ENCODE measurements at places on chromosomes 5 and 9. TPM values are rescaled to one million over a fixed set of nuclear protein-coding genes. Genes with fewer than 3 reads are reported as not detected.

Gene FOXD4L6
- not detected for total RNA-seq

DNA sequence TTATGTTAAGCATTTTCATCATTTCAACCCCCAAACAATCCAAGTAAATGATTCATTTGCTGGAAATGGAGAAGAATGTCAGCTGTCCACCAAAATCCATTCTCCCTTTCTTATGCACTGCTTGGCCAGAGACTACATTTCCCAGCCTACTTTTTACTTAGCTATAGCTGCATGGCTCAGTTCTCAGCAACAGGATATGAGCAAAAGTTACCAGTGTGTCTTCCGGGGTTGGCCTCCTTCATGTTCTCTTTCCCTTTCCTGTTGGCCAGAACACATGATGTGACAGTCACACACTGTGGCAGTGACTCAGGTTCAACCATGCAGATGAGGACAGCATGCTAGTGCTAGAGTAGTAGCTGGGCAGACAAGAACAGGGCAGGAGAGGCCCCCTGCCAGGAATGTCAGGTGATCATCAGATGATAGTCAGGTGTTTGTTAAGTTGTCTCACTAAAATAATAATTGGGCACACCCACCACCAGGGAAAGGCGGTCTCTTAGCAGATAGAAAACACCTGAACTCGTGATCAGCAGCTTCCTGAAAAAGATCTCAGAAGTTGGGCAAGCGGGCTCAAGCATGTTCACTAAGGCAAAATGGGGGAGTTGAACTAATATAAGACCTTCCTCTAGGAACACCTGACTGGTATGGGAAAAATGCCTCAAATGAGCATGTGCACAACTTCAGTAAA lies 12.2 kb downstream of the GPR150 start:
- H3K4me3 ChIP-seq = no peak overlapping the region
- peaks cover 12% of the 10 kb centered on the region for H3K4me1 ChIP-seq
- H3K27me3 ChIP-seq = no peaks in the 10 kb centered on the region
- no peak for DNase-seq
- H3K27ac ChIP-seq = no peak overlapping the region

- H3K27ac ChIP-seq = no peak overlapping the region
- H3K36me3 ChIP-seq = no peaks in the 10 kb centered on the region
- no peaks in the 10 kb centered on the region for H3K27me3 ChIP-seq
Measured at GRCh38 chr5:125227333-125228095, 481.1 kb upstream of the ZNF608 start.

Gene PCDHB13
- 1.8 TPM for total RNA-seq

DNA sequence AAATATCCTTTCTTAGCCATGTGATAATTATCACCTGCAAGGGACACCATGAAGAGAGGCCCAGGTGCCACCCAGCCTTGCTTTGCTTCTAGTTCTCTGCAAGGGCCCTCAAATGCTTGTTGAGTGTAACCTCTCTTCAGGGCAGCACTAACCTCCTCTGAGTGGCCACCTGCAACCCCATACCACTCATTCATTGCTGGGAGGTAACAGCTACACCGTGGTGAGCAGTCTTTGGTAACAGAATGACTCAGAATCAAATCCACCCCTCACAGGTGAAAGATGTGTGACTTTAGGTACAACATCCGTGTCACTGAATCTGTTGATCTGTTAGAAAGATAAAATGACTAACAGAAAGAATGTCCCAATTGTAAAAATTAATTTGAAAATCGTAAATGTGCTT lies 365.1 kb upstream of the TRPC7 start:
- H3K4me1 ChIP-seq = no peaks in the 10 kb centered on the region
- DNase-seq = no peak
- no peaks in the 10 kb centered on the region for H3K36me3 ChIP-seq
- H3K4me3 ChIP-seq = no peak overlapping the region
- no peak overlapping the region for H3K27ac ChIP-seq

Gene SLC34A3
- not detected for total RNA-seq

- H3K4me3 ChIP-seq = no peak overlapping the region
- no peaks in the 10 kb centered on the region for H3K4me1 ChIP-seq
- no peak for DNase-seq
- no peaks in the 10 kb centered on the region for H3K36me3 ChIP-seq
- H3K27me3 ChIP-seq = peaks cover 15% of the 10 kb centered on the region
Measured at GRCh38 chr5:173352366-173353349, 24.4 kb upstream of the STC2 start.

DNA sequence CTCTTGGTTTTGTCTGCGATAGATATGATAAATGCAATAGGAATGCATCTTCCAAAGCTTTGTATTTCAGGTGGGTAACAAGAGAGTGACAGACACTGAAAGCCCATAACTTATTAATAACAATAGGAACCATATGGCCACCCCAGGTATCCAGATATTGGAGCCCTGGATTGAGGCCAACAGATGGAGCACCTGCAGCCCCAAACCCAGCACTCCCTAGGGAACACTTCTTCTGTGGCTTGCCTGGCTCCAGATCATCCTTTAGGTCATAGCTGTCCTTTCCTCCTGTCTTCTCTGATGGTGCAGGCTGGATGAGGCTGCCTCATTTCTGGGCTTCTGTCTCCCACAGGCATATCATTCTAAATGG lies 5.0 kb upstream of the IL3 start:
- H3K4me3 ChIP-seq = no peak overlapping the region
- no peaks in the 10 kb centered on the region for H3K27me3 ChIP-seq
- no peaks in the 10 kb centered on the region for H3K36me3 ChIP-seq
- no peak overlapping the region for H3K27ac ChIP-seq
- DNase-seq = no peak
- no peaks in the 10 kb centered on the region for H3K4me1 ChIP-seq

Gene FBLL1
- total RNA-seq = not detected

Gene UBAC1
- total RNA-seq = 28.5 TPM

- no peaks in the 10 kb centered on the region for H3K4me1 ChIP-seq
- no peak for DNase-seq
- H3K27ac ChIP-seq = no peak overlapping the region
- no peak overlapping the region for H3K4me3 ChIP-seq
- no peaks in the 10 kb centered on the region for H3K36me3 ChIP-seq
Measured at GRCh38 chr5:77192441-77193050, 17.9 kb upstream of the PDE8B start.

- peak overlapping the region; percentile 51 for H3K27ac ChIP-seq
- peak; percentile 76 for DNase-seq
- no peaks in the 10 kb centered on the region for H3K36me3 ChIP-seq
- peak overlapping the region; percentile 34 for H3K4me3 ChIP-seq
- H3K4me1 ChIP-seq = peaks cover 21% of the 10 kb centered on the region
Measured at GRCh38 chr9:133238851-133239532, 29.9 kb upstream of the OBP2B start.

Gene C5orf52
- not detected for total RNA-seq

GRCh38 chr5:31898036-31898632 lies 259.2 kb downstream of the PDZD2 start:
- no peak for DNase-seq
- no peaks in the 10 kb centered on the region for H3K4me1 ChIP-seq
- no peaks in the 10 kb centered on the region for H3K27me3 ChIP-seq

Gene C5orf47
- total RNA-seq = not detected

Gene HAUS6
- 13.8 TPM for total RNA-seq

DNA sequence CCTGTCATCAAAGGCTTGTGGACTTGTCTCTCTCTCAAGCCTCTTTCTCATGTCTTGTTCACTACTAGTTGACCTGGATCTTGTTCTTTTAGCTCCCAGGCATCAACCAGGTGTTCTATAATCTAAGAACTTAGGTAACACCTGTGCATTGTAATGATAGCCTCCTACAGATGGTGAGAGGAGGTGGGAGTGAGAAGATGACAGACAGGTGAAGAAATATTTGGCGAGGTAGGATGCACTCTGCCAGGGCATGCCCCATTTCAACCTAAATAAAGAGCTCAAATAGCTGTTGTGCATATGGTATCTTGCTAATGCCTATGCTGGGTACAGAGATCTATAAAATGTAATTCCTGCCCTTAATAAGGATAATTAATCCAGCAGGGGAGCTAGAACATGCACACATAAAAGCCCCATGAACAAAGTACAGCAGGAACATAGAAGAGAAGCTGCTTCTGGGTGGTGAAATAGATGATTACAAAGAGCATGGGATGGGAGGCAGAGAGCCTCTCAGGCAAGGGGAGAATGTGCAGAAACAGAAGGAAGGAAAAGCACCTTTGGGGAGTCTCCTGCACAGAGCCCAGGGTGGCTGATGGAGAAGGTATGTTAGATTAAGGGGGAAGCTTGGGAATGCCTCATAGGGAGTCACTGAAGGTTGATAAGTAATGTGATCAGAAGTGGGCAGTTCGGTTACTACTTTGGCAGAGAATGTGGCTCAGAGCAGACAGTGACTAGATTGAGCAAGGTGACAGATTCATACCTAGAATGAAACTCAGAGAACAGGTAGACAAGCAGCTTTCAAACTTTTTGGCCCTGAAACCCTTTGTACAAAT lies 28.0 kb upstream of the PLIN2 start:
- no peaks in the 10 kb centered on the region for H3K27me3 ChIP-seq
- H3K4me3 ChIP-seq = no peak overlapping the region
- no peak for DNase-seq
- no peak overlapping the region for H3K27ac ChIP-seq
- H3K4me1 ChIP-seq = no peaks in the 10 kb centered on the region

- peak; percentile 55 for DNase-seq
- no peaks in the 10 kb centered on the region for H3K36me3 ChIP-seq
- H3K4me1 ChIP-seq = peaks cover 26% of the 10 kb centered on the region
- no peak within 1 kb of the TSS for H3K27ac ChIP-seq
- peaks cover 88% of the 10 kb centered on the region for H3K27me3 ChIP-seq
Measured at GRCh38 chr5:73448463-73449136, at the start of gene FOXD1. Gene FOXD1 (minus strand): TSS chr5:73448777. CDS start chr5:73448362, 415 bp downstream.

Gene FAM221B
- not detected for total RNA-seq

DNA sequence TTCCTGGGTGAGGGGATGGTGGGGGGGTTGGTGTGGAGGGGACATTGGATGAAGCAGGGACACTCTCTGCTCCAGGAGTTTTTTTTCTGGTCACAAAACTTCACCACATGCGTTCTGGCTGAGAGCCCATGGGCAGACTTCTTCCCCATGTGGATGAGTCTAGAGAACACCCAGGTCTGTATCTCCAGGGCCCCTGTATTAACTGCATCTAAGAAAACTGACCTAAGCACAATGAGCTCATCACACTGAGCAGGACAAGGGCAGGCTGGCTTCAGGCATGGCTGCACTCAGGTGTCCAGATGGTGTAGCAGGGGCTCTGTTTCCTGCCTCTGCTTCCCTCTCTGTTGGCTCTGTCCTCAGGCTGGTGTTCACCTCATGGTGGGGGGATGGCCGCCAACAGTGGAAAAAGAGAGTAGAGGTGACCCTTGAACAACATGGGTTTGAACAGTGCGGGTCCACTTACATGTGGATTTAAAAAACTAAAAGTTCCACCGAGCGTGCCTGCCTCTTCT lies 85.3 kb upstream of the STC2 start:
- no peak for DNase-seq
- H3K36me3 ChIP-seq = no peaks in the 10 kb centered on the region
- H3K27me3 ChIP-seq = peaks cover 4% of the 10 kb centered on the region
- no peak overlapping the region for H3K27ac ChIP-seq

DNA sequence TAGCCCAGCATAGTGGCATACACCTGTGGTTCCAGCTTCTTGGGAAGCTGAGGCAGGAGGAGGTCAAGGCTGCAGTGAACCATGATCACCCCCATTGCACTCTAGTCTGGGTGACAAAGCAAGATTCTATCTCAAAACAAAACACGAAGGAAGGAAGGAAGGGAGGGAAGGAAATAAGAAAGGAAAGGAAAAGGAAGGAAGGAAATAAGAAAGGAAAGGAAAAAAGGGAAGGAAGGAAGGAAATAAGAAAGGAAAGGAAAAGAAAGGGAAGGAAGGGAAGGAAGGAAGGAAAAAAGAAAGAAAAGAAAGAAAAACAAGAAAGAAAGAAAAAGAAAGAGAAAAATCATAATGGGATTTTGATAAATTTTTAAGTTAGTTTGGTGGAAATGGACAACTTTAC lies 3.1 kb upstream of the STX17 start:
- H3K36me3 ChIP-seq = no peaks in the 10 kb centered on the region
- H3K4me1 ChIP-seq = peaks cover 21% of the 10 kb centered on the region
- H3K27me3 ChIP-seq = no peaks in the 10 kb centered on the region

DNA sequence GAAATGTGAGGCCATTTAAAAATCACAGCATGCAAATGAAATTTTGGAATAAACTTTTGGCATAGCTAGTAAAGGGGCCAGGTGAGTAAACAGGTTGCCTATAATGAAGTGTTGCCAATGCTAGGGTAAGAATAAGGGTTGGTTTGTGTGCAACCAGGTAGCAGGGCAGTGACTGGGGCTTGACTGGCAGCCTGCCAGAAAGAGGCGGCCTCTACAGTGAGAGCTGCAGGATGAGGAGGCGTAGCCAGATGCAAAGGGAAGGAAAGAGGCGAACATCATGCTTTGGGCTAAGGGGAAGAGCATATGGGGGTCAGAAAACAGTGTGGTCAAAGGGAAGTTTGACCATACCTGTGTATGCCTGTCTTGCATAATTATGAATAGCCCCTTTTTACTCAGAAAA lies 70.6 kb downstream of the MAST4 start:
- H3K36me3 ChIP-seq = no peaks in the 10 kb centered on the region
- DNase-seq = no peak
- no peak overlapping the region for H3K27ac ChIP-seq
- H3K4me1 ChIP-seq = peaks cover 12% of the 10 kb centered on the region
- no peak overlapping the region for H3K4me3 ChIP-seq
- no peaks in the 10 kb centered on the region for H3K27me3 ChIP-seq

Gene ARSI
- 7.5 TPM for total RNA-seq

Gene ZNF608
- total RNA-seq = 24.0 TPM

DNA sequence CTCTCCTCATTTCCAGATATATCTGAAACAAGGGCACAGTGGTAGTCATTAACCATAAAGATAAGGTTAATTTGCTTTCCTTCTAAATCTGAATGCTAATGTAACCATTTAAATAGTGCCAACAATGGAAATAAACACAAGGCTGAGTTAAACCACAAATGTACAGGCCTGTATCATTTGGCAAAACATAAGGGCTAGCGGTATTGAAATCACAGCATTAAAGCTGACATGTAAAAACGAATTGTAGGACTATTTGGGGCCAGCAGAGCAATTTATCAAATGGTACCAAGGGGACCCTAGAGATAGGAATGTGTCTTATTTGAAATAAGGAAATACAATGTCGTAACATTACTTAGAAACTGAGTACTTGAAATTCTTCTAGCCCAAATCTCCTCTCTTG lies 247.5 kb upstream of the RPS23 start:
- H3K27ac ChIP-seq = no peak overlapping the region
- H3K4me1 ChIP-seq = no peaks in the 10 kb centered on the region
- no peak for DNase-seq

Gene SKP1
- 298 TPM for total RNA-seq
